ENCODE measurements at places on chromosomes 3 and 15.

- no peak for DNase-seq
Measured at GRCh38 chr3:72288955-72289691, 504.2 kb upstream of the PROK2 start.

- DNase-seq, result no peak
Measured at GRCh38 chr3:34808287-34808686, 831.0 kb upstream of the ARPP21 start.

DNA sequence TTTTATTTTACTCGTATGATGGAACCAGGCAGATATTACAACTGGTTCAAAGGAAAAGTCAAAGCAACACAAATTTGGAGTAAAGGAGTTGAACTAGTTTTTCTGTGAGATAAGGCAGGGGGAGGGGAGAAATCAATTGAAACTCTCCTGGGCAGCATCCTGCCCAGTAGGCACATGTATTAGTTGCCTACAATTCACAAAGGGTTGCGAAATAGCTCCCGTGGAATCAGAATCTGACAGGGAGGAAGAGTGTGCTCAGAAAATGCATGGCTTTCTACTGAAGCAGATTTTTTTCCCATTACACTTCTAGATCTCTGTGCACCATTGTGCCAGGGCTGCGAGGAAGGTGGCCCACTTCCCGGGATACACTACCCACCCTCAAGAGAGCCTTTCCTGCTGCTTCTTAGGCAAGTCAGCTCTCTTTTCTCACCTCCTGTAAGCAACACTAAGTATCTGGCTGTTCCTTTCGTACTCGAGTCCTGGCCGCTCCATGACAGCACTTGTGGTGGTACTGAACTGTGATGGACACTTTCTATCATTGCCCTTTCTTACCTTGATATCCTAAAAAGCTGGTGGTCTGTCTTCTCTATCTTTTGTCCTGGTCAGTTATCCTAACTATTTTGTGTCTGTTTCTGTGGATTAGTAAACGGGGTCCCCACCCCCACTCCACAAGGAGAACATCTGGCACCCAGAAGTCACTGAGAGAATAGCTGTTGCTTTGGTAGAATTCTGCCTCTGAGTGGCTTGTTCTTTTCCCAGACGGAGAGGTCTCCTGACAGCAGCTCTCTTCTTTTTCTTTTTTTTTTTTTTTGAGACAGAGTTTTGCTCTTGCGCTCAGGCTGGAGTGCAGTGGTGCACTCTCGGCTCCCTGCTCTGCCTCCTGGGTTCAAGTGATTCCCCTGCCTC lies 74.8 kb downstream of the RPL39L start:
- no peak for DNase-seq

- no peak for DNase-seq
Measured at GRCh38 chr3:70519026-70519425, 206.6 kb upstream of the MDFIC2 start.

DNA sequence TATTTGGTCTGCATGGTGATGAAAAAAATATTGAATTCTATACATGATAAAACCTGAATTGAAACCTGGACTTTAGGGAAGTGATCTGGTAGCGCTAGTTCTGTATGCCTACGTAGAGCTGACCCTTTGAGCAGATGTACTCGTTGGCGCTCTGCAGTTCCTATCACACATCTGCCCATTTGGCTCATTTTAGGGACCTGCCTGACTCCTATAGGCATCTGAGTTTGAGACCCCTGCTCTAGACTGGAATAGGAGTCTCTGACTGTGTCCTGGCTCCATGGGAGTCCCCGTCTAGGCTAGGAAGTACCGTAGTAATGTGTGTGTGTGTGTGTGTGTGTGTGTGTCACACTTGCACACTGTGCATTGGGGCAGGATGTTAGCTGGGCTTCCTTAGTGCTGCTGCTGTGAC lies 21.2 kb downstream of the STARD5 start:
- no peak for DNase-seq

- DNase-seq, result no peak
Measured at GRCh38 chr15:80902298-80902801, 87.3 kb downstream of the MESD start.

DNA sequence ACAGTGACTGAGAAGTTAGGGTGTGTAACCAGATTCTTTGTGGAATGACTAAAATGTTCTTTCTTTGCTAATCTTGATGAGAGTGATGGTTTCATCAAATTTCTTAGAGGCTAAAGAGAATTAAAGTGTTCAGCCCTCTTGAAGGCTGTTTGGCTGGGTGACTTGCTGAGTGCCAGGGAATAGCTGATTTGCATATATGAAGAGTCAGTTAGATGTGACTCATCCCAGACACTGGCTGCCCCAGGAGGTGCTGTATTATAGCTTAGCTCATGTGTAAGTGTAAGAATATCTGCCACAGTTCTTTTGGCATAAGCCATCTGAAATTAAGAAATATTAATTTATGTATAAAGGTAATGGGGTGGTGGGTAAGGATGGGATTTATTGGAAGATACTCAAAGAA lies 535.1 kb downstream of the NLGN1 start:
- DNase-seq, result no peak

DNA sequence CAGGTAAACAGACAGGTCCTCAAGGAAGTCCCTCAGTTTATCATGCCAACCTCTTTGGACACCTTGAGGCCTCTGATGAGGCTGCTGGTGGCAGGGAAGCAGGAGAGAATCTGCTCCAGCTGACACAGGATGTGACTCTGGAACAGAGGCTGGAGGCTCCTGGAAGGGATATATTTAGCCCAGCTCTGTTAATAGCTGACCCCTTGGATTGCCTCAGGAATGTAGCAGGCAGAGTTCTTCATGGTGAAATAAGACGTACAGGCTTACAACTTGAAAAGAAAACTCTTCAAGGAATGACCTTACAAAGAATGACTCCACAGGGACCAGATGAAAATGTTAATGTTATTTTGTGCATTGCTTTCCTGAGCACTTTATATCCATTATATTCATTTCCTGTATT lies 90.5 kb downstream of the AQP9 start:
- DNase-seq, result no peak

DNA sequence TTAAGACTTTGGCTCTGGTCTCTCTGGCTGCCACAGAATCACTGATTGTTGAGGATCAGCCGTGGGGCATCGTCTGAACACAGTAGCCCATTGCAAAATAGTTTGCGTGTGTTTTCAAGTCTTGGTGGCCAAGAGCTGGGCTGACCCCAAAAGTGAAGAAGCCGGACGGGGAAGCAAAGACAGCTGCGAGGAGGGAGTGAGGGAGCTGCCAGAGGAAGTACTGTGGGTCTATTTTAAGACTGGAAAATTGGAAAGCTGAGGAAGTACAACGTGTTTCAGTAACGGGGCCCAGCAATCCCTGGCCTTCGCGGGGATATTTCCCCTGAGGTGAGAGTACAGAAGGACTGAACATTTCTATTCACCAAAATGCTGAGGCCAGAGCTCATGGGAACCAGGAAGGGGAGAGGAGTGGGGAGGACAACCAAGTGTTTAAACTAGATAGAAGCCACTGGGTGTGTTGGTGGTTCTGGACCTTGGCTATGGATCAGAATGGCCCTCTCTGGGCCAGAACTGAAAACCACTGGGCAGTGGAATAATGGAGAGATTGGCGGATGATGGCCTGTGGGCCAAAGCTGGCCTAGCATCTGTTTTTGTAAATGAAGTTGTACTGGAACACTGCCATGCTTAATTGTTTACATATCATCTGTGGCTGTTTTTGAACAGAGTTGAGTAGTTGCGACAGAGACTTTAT lies 34.1 kb upstream of the LIMD1 start:
- no peak for DNase-seq

- no peak for DNase-seq
Measured at GRCh38 chr3:112638327-112639020, 2.5 kb downstream of the CCDC80 start.

GRCh38 chr3:170356596-170357175 lies 829 bp upstream of the SKIL start:
- peak; percentile 16 for DNase-seq

GRCh38 chr3:58217209-58217811 lies 6.5 kb upstream of the DNASE1L3 start:
- DNase-seq, result peak; percentile 15

DNA sequence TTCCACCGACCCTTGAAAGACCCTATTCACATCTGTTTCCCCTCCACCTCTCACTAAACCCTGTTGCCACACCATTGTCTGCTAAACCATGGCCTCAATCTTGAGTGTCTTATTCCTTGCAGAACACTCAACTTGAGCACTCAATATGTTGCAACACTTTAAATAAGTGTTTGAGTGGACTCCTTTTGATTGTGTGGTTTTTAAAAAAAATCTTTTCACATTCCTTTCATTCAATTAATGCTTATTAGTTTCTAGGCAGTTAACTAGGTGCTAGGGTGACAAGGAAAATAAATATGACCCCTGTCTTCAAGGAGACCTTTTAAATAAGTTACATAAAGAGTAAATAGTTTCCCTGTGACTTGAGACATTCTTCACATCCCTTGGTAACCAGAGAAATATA lies 13.3 kb upstream of the HHLA2 start:
- no peak for DNase-seq

- peak; percentile 6 for DNase-seq
Measured at GRCh38 chr3:122942937-122943827, 84.4 kb downstream of the SEMA5B start.

DNA sequence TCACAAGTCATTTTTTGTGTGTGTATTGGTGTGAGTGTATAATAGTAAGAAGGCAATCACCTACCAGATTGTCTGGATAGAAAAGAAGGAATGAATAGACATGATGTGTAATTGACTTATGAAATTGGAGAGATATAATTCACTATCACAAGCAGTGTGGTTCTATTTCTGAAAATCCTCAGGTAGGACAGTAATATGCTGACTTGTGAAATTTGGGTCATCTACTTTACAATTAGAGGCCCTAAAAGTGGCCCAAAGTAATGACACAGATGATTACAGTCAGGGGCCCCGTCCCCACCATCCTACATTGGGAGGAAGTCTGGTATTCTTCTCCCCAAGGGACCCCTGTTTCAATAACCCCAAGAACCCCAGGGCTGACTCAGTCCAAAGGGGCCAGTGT lies 73.6 kb upstream of the SELENOK start:
- no peak for DNase-seq

- DNase-seq, result no peak
Measured at GRCh38 chr3:69292959-69293574, 92.8 kb downstream of the FRMD4B start.

- no peak for DNase-seq
Measured at GRCh38 chr15:70327856-70328678, 230.3 kb upstream of the TLE3 start.

GRCh38 chr15:52559022-52559421 lies 9.8 kb downstream of the ARPP19 start:
- no peak for DNase-seq

DNA sequence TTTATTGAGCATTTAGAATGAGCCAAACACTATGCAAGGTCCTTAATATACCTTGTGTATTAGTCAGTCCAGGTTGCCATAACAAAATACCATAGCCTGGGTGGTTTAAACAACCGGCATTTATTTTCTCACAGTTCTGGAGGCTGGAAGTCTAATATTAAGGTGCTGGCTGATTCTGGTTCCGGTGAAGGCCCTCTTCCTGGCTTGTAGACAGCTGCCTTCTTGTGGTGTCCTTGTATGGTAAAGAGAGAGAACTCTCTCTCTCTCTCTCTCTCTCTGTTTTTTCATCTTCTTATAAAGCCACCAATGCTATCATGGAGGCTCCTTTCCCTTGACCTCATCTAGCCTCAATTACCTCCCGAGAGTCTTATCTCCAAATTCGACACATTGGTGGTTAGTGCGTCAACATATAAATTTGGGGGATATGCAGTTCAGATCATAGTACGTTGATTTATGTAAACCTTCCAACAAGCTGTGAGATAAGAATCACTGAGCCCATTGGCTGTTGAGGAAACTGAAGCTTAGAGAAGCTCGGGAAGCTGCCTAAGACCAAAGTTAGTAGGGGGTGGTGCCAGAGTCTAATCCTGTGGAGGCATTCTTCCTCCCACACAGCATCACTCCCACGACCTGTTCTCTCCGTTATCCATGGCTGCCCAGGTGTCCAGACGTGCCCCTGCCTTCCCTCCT lies 298.0 kb upstream of the PROK2 start:
- no peak for DNase-seq

DNA sequence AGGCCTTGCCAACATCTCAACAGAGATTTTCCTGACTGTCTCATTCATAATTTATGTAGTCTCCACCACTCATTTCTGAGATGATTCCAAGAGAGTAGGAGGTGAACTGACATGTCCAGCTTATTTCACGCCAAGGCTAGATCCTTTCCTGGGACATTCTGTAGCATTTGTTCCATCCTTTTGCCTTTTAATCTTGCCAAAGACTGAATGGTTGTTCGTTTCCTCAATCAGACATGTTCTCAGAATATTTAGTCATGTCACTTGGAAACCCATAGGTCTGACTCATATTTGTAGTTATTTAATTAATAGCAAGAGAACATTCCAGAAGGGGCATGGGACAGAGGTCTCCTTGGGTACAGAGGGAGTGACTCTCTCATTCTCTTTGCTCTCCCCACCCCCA lies 80.9 kb downstream of the DHX36 start:
- DNase-seq, result no peak

DNA sequence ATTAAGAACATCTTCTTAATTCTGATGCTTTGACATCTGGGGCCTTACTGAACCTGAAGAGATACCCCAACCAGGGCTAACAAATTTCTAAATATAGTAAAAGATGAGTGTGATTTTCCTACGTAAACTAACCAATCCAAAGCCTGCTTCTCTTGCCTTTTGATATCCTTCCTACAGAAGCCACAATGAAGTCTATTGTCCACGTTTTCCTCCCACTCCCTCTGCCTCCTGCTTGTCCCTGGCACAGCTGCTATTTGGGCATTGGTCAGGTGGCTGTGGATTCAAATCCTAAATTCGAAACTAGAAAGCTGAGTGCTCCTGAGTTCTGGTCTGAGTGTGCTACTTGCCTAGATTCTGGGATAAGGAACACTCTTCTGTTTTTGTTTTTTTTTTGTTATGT lies 17.4 kb upstream of the MKRN3 start:
- DNase-seq, result no peak

GRCh38 chr3:127754411-127755304 lies 67.7 kb downstream of the MGLL start:
- peak; percentile 17 for DNase-seq

DNA sequence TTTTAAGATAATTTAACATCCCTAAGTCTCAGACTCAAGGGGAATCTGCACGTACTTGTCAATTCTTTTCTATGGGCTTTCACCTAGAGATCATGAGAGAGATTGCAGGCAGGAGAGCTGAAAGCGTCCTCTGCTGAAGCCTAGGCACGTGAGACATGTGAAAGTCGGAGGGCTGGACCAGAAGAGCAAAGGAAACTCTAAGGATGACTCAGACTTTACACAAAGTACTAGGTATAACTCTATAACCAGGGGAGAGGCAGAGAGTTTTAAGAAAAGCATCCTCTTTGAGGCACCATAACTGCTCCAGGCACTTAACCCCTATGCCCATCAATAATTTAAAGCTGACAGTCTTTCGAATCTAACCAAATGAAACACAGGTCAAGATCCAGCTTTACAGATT lies 436.6 kb downstream of the VGLL3 start:
- no peak for DNase-seq

- no peak for DNase-seq
Measured at GRCh38 chr3:66585520-66586095, 84.8 kb upstream of the LRIG1 start.

Measured in stimulated activated CD4-positive, alpha-beta T cell treated with anti-CD3 and anti-CD28 coated beads, Interleukin-1b, Interleukin-23, amount 100 ng/mL, for 1 hour (primary cell).